Chondrocyte (in vitro differentiated cells): ENCODE measurements at places on chromosomes 4 and X.

DNA sequence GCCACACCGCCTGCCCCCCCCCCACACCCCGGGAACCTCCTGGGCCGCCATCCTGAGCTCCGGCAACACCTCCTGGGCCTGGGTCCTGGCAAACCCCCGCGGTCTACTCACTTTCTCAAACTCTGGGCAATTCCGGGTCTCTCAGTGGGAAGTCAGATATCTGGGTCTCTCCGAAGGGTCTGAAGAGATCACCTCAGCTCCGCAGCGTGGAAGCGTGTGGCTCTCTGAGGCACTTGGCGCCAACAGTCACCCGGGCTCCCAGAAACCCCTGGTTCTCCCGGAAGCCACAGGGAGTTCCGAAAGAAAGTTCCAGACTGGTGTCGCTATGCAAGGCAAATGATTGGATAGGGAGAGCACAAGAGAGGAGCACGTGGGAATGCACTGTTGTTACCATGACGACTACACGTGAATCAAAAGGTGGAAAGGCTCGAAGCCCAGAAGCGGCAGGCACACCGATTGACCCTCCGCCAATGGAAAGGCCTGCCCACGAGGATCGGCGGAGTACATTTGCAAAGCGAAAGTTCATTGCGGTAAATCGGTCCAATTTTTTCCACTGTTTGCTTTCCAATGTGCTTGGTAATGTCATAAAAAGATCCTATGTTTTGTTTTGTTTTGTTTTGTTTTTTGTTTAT, at the start of gene PNMA6E:
Gene PNMA6E, minus strand, starts transcription at position 218 of the 632 bp plus-strand sequence. CDS start 2,501 bp downstream, outside the sequence.
- DNase-seq = peak; percentile 59

DNA sequence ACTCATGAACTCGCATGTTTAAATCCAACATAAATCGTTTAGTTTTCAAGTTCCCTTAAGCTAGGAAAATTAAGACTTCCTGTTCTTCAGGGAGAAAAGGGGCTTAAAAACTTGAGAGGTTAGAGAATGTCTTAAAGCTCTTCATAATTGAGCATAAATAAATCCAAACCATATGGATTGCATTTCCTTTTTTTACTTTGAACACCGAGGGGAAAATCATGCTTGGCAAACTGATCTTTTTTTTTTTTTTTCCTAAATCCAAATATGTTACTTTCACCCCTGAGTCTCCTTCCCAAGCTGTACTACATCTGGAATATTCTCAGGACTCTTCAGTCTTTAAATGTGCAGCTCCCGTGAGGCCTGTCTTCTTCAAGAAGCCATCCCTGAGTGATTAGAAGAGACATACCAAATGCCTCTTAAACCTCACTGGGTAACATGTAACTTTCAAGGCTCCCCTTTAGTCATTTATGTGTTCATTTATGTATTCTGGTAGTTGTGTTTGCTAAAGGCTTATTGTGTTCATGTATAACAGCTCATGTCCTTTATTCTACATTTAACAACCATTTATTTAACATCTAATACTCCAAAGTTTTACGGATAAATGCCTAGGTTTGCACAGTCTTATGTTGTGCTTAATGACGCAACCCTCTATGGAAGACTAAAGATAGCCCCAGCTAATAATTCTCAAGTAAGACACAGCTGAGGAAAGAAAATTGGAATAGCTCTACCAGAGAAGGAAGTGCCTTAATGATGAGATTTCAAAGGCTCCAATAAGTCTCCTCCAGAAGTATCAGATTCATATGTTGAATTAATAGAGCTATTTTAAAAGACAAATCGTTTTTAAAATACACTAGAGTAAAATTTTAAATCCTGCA, 107.0 kb downstream of the AGTR2 start:
- no peak for DNase-seq

GRCh38 chrX:102712216-102712966, at the start of gene GPRASP2:
Gene GPRASP2 (plus strand): TSS chrX:102712448. CDS start chrX:102714870, 2,422 bp downstream.
- DNase-seq = peak; percentile 89

DNA sequence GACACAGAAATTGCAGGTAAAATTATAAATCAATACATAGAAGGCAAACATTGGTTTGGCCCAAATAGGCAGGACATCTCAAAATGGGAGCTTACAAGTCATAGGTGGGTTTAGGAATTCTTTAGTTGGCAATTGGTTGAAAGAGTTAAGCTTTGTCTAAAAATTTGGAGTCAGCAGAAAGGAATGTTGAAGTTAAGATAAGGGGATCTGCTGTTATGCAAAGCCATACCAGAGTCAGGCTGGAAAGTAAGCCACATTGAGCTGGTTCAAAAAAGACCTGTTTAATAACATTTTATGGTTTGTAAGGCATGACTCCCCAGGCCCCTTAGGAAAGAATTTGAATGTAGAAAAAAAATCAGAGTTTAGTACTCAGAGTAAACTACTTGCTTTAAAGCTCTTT, 92.6 kb downstream of the IL13RA2 start:
- no peak for DNase-seq

DNA sequence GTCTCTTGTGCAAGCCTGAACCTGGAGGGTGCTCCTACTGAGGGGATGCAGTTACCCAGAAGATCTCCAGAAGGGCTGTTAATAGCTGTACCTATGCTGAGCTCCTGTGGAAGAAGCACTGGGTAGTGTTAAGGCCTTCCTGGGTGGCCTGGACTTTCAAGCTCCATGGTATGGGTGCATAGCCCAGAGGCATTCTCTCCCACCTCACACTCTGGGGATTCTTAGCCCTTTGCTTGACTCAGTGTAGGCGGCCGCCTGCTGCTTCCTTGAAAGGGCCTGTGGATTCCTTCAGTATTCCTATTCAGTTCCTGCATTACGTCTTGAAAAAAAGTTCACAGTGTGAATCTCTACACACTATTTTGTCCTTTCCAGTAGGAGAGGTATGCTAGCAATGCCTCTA, 235.7 kb upstream of the MAGEB16 start:
- no peak for DNase-seq

DNA sequence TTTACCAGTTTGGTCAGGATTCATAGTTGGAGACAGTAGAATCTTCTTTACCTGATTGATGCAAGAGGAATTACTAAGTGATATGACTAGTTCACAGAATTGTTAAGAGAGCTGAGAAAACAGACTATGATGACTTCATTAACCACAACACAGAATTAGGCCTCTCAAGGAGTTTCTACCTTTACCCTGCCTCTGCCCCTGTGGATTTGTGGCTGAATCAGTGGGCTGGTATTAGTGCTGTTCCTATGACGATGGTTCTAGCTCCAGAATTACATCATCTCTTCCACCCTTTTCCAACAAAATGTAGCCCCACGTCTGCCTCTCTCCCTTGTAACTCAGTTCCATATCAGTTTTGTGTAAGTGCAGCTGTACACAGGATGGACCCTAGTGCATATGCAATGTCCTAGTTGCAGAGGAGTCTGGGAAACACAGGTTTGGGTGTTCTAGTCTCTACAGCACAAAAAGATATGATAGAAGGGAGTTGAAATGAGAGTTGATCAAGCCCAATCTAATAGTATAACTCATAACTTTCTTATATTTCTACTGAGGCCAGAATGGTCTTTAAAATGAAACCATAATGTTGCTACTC, 99.3 kb downstream of the ANXA5 start:
- no peak for DNase-seq

DNA sequence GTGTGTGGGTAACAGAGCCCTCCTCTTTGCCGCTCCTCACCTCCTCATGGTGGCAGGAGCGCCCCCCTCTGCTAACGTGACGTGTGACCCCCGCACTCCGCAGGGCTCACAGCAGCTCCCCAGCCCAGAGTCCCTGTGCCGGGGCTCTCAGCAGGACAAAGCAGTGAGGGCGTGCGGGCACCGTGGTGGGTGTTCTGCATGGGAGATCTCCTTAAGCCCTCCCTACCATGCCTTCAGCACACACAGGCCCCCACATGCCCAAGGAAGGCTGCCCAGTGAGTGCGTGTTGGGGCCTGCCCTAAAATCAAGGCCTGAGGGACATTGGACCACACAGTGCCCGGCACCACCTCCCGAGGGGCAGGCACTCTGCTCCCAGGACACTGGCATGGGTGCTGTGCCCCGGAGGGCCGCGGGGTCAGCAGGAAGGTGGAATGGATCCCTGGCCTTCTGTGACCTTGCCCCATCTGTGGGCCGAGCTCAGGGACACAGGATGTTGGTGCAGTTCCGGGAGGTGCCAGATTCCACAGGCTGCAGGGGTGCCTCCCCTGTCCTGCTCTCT, 10.1 kb downstream of the PSAPL1 start:
- no peak for DNase-seq

DNA sequence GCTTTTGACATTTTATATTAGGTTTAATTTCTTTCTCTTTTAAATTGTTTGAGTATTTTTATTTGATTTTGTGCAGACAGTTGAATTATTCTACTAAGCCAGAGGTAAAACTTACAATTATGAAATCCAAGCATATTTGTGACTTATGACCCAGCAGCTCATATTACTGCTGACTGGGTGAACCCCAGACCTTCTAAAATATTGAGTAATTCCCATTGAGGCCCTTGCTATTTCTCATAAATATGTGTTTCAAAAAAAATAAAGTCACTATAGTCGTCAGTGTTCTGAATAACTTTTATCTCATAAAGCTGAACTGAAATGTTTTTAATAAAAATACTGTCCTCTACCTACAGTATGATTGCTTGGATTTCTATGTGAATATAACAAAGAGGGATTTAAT, 303.1 kb downstream of the IQCM start:
- DNase-seq = no peak

GRCh38 chrX:132216806-132217202, 2.4 kb downstream of the RAP2C start:
- DNase-seq = no peak

- no peak for DNase-seq
Observed at GRCh38 chrX:1196436-1196835, 16.0 kb downstream of the CRLF2 start.

- DNase-seq = no peak
Observed at GRCh38 chr4:173231916-173232315, 63.3 kb downstream of the GALNT7 start.

DNA sequence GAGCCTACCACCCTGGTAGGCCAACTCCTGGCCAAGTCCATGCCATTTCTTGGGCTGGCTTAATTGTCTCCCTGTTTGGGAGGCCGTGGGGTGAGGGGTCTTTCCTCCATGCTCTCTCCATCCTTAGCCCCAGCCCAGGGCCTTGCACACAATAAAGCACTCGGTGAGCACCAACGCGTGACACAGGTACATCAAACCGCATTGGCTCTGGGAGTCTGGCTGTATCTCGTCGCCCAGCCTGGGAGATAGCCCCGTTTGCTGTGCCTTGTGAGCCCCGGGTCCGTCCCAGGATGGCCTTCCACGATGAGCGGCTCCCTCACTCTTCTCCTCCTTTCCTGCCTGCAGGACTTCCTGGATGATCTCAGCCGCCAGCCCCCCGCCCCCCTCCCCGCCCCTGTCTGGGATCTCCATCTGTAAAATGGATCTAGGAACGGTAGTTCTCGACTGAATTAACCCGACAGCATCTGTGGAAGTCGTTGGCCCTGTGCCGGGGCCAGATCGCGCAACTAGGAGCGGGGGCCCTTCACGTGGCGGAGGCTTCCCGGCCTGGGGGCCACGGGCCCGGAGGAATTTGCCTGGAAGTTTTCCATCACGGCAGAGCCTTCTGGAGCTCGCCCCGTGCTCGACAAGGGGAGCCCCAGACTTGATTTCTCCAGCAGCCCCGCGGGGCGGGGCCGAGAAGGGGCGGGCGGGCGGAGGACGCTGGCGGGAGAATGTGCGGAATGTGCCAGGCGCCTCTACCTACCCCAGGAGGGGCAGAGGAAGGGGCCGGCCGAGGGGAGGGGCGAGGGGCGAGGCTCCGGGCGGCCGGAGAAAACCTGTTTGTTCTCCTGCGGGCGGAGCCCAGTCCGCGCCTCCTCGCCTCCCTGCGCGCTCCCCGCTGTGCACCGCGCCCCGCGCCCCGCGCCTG, at the start of gene ZNF185:
Gene ZNF185, plus strand, starts transcription at position 846 of the 910 bp plus-strand sequence. CDS start 16,423 bp downstream, outside the sequence.
- DNase-seq = peak; percentile 86

- no peak for DNase-seq
Observed at GRCh38 chr4:110540581-110540980, 64.6 kb downstream of the ENPEP start.

GRCh38 chr4:136112116-136112515, 1420.2 kb downstream of the PCDH18 start:
- no peak for DNase-seq

DNA sequence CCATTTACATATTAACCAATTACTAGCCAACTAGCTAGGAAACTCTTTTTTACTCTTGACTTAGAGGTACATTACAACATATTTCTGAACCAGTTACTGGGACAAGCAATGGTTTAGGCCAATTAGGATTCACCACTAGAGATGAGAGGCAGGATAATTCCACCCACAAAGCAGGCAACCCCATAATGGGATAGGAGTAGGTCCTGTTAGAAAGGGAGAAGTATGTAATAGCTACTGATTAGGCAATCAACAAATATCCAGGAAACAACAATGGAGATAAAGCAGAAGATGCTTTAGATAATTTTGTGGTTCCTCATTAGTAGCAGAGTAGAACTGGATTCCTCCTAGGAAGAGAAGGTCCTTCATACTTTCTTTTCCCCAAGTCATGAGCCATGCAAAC, 173.8 kb upstream of the GLRA2 start:
- no peak for DNase-seq

- no peak for DNase-seq
Observed at GRCh38 chrX:153381684-153382532, 19.2 kb downstream of the PNMA6E start.

DNA sequence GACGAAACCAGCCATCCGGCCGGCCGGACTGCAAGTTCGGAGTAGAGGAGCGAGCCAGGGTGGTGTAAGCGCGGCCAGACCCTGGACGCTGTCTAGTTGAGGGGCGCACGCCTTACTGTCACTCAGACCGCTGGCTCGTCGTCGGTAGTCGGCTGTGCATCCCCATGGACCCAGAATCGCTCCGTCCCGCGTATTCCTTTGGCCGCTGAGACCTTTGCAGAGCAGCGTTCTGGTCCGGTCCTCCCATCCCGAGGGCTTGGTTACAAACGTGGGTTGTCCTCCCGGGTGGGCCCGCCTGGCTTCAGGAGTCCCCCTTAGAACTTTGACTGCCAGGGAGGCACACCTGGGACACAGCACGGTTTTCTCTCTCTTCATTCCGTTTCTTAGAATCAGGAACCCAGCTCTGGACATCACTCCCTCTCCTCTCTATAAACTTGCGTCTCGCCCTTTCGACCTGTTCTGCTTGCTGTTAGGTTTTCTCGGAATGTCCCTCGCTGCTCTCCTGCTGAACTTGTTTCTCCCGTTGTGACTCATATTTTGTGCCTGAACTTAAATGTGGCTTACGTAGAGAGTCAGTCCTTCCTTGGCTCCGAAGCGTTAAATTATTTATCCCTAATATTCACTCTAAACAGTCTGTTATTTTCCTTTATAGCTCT, 672 bp downstream of the PGM2 start:
- peak; percentile 90 for DNase-seq

- DNase-seq = no peak
Observed at GRCh38 chr4:53019485-53020382, 157.6 kb downstream of the RASL11B start.

DNA sequence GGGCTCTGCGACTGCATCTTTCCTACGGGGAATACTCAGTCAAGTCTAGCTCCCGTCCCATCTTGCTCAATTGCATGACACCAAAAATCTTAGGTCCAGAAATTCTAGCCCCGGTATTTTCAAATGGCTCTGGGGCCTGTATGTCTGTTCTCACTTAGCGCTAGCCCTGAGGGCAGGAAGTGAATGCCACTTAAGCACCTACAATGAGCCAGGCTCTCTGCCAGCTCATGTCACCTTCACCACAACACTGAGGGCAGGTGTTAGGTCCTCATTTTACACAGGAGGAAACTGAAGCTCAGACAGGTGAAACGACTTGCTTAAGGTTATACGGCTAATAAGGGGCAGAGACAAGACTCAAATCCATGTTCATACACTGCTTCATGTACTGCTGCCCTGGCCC, 282.8 kb downstream of the PPP1R2C start:
- no peak for DNase-seq

GRCh38 chrX:123749643-123750042, 16.8 kb upstream of the THOC2 start:
- no peak for DNase-seq

- no peak for DNase-seq
Observed at GRCh38 chr4:10687526-10687925, 3.0 kb upstream of the CLNK start.
